ENCODE measurements at places on chromosomes 1 and 21.

DNA sequence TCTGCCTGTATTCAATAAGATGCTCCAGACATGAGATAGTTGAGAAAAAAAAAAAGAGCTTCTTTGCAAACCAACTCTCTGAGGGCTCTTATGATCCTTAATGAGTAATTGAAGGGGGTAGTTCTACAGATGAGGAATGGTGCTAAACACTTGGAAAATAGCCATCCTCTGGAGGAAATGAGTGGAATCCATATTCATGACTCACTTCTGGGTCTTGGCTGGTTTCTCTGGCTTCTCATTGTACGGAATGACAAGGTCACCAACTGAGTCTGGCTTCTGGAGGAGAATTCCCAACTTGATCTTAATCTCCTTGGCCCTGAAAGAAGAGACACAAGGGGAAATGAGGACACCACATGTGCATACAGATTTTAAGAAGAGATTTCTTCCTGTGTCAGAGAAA is 34.7 kb downstream of the RGS5 start:
- no peak for DNase-seq

- no peak for DNase-seq
Measured at GRCh38 chr1:108893141-108893530, 16.4 kb downstream of the GPSM2 start.

GRCh38 chr1:64482720-64483119 is 12.8 kb downstream of the CACHD1 start:
- no peak for DNase-seq

DNA sequence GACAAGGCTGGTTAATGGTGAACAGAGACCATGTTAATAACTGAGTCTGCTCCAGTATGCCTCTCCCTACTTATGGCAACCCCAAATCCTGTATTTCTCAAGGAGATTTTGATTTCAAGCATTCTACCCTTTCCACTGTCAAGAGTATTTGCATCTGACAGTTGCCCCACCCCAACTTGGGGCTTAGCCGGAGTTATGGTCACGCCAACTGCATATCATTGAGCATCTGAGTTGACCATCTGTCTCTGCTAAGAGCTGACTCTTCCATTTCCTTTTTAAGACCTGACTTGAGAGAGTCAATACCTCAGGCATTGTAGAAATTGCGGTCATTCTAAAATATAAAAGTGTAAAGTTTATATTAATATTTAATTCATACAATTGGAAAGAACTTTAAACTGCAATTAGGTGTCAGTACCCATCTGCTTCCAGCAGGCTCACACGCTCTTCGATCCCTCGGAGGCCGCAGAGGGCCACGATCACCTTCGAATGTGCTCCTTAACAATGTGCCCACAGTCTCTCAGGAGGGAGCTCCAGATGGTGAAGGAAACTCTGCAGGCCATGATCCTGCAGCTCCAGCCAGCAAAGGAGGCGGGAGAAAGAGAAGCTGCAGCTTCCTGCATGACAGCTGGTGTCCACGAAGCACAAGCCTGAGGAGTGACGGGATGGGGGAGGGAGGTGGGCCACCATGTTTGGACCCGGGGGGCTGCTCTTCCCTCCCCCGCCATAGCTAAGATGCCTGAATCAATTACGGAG is 409.8 kb downstream of the DISC1 start:
- DNase-seq: no peak

DNA sequence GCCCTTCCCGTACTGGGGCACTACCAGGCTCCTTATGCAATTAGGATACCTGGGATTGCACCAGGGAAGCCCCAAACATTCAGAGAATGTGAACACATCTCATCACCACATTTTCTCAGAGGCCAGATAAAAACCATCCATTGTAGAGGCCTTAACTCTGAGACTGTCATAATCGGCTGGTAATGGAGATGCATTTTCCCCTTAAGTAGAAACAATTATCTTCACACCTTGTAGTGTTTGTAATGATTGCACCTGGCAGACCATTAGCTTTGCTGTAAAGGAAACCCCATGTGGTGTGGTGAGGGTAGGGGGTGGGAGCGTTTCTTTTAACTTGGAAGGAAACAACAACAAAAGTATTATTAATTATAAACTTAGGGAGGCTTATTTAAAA is 90.0 kb upstream of the TLR5 start:
- DNase-seq: no peak

- no peak for DNase-seq
Measured at GRCh38 chr1:30762930-30763650, 5.5 kb upstream of the LAPTM5 start.

- DNase-seq: no peak
Measured at GRCh38 chr1:118151312-118151937, 33.6 kb downstream of the SPAG17 start.

DNA sequence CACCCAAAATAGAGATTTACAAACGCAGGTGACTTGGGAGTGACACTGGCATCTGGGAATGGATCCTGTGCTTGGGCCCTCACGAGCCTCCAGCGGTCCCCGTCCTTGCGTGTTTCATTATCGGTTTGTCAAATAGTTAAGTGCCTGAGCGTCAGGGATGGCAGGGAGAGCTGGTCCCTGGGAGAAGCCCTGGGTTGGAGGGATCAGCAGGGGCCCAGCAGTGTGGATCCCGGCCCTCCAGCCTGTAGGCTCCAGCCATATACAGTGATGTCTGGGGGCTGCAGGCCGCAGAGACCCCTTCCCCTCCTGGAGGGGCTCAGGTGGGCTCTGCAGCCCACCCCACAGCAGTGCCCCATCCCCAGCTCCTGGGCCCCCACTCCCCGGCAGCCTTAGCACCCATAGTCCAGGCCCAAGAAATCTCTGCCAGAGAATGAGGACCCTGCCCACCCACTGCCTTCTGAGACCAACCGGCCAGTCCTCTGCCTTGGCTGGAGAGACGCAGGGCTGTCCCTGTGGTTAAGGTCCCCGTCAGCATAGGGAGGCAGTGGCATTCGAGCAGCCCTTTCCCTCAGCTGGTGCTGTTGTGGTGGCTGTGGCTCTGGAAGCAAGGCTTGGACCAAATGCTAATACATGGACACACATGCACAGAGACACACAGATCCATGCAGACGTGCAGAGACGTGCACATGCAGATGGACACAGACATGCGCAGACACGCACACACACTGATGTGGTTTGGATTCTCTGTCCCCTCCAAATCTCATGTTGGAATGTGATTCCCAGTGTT is 2.4 kb upstream of the SLC19A1 start:
- peak; percentile 64 for DNase-seq

- no peak for DNase-seq
Measured at GRCh38 chr1:50976111-50976889, 6.3 kb downstream of the CDKN2C start.

DNA sequence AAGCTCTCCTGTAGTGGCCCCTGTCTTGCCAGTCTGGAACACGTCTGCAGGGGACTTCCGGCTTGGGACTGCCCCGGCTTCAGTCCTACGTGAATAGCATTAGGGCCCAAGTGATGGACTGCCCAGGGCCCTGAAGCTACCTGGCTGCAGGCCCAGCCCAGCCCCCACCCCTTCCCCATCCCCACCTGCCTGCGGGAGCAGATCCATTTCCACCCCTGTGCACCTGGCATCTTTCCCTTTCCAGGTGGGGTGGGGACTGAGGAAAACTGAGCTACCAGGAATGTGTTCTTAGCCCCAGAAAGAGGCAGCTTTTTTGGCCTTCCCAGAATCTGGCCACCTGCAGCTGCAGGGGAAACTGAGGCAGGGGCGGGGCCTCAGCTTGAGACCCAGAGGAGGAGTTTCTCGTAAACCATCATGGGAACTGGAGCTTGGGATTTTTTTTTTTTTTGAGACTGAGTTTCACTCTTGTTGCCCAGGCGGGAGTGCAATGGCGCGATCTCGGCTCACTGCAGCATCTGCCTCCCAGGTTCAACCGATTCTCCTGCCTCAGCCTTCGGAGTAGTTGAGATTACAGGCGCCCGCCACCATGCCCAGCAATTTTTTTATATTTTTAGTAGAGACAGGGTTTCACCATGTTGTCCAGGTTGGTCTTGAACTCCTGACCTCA is 3.2 kb downstream of the EDN2 start:
- DNase-seq: no peak

DNA sequence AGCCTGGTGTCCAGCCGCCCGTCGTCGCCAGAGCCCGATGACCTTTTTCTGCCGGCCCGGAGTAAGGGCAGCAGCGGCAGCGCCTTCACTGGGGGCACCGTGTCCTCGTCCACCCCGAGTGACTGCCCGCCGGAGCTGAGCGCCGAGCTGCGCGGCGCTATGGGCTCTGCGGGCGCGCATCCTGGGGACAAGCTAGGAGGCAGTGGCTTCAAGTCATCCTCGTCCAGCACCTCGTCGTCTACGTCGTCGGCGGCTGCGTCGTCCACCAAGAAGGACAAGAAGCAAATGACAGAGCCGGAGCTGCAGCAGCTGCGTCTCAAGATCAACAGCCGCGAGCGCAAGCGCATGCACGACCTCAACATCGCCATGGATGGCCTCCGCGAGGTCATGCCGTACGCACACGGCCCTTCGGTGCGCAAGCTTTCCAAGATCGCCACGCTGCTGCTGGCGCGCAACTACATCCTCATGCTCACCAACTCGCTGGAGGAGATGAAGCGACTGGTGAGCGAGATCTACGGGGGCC is 1.2 kb downstream of the OLIG2 start:
- no peak for DNase-seq

GRCh38 chr21:19326531-19327319 is 923.1 kb upstream of the TMPRSS15 start:
- DNase-seq: no peak

GRCh38 chr1:202848191-202848542 is 37.4 kb downstream of the PCAT6 start:
- no peak for DNase-seq

- DNase-seq: no peak
Measured at GRCh38 chr1:237527761-237528160, 363.0 kb downstream of the ZP4 start.

DNA sequence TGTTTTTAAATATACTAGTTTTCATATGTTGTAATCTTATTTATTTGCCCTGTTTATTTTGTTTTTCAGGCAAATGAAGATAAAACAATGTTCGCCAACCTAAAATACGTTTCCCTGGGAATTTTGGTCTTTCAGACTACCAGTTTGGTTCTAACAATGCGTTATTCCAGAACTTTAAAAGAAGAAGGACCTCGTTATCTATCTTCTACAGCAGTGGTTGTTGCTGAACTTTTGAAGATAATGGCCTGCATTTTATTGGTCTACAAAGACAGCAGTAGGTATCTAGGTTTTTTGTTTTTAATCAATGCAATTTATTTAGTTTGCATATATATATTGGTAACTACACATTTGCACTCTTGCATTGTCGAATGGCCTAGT is 23.7 kb downstream of the SLC35A3 start:
- no peak for DNase-seq

All from type B pancreatic cell (in vitro differentiated cells).